ENCODE measurements at places on chromosomes 5 and 9.

GRCh38 chr5:35533156-35533555 lies 84.5 kb upstream of the SPEF2 start:
- no peak for DNase-seq

DNA sequence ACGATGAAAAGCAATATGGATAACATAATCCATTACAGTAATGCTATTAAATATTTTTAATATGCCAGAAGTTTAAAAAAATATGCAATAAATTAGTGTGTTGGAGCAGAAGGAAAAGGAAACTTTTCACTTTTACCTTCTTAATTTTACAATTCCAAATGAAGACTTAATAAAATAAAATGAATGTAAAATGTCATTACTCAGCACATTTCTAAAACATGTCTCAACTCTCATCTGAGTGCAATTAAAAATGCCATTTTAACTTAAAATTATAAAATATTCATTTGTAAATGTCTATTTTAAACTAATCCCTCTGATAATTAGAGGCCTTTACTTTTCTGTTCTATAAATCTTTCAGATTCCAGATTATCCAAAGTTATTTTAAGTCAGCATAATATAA lies 733.4 kb downstream of the DNAH5 start:
- no peak for DNase-seq

DNA sequence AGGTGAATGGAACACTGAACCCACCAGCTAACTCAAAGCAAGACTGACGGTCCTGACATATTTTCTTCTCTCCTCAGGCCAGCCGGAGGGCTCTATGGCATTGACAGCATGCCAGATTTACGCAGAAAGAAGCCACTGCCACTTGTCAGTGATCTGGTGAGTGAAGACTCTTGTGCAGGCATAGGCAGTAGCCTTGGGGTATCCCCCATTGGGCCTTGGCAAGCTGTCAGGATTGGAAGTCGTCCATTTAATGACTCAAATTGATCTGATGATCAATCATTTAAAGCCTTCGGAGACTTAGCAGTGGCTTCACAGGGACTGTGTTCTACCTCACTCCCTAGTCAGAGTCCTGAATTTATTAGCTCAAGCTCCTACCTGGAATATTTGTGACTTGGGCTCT lies 119.7 kb upstream of the RUSC2 start:
- DNase-seq: no peak

DNA sequence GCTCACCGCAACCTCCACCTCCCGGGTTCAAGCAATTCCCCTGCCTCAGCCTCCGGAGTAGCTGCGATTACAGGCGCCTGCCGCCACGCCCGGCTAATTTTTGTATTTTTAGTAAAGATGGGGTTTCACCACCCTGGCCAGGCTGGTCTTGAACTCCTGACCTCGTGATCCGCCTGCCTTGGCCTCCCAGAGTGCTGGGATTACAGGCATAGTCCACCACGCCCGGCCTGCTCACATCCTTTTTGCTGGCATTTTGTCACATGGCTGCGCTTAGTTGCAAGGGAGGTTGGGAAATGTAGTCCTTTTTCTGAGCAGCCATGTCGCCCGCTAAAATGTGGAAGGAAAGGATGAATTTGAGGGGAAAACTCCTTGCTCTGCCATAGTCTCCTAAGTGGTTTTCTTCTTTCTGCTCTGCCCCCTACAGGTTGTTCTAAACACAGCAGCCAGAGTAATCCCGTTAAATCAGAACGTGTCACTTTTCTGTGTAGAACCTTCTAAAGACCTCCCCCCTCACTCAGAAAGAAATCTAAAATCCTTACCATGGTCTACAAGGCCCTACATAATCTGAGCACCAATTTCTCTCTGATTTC lies 57.8 kb upstream of the HSPA9 start:
- no peak for DNase-seq

DNA sequence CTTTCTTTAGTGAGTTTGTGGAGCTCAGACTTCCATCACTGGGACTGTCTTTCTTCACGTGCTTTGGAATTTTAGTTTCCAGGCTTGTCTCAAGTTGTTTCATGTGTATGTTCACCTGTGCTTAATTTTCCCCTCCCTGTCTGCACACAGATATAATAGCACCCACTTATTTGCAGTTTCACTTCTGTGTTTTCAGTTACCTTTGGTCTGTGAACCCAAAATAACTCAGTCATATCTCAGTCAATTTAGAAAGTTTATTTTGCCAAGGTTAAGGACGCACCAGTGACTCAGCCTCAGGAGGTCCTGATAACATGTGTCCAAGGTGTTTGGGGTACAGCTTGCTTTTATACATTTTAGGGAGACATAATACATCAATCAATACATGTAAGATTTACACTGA lies 330.4 kb downstream of the ICE1 start:
- no peak for DNase-seq

DNA sequence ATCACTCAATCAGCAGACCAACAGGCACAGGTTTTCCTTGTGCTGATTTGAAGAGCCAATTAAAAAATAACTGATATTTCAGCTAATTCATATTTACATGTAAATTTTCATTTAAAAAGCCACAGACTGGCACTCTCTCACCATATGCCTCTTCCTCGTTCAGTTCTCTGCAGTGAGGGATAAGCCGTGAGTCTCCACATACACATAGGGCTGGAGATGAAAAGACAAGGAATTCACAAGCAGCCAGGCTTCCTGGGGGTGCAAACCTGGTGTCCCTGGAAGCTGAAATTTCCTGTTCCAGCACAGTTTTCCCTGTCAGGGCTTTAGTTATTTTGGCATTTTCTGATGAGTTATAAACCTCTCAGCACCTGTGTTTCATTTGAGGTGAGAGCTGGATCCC lies 323.9 kb upstream of the PANK3 start:
- no peak for DNase-seq

- DNase-seq: no peak
Observed at GRCh38 chr9:116604251-116604650, 82.9 kb upstream of the TRIM32 start.

DNA sequence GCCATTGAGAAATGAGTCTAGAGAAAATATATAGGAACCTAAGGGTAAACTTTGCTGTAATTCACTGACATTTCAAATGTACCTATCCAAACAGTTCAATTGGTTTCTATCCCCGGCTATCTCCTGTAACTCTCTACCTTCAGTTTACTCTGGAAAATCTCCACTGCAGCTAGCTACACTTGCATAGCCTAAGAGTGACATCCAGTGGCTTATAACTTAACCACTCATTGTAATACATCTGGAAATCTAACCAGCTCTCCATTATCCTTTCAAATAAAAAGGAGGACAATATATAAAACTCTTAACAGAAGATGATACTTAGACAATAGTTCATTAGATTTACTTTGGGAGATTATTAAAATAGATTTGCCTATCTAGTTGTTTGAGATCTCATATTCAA lies 35.3 kb upstream of the SPDL1 start:
- no peak for DNase-seq

GRCh38 chr5:158070859-158071258 lies 211.9 kb upstream of the CLINT1 start:
- no peak for DNase-seq

DNA sequence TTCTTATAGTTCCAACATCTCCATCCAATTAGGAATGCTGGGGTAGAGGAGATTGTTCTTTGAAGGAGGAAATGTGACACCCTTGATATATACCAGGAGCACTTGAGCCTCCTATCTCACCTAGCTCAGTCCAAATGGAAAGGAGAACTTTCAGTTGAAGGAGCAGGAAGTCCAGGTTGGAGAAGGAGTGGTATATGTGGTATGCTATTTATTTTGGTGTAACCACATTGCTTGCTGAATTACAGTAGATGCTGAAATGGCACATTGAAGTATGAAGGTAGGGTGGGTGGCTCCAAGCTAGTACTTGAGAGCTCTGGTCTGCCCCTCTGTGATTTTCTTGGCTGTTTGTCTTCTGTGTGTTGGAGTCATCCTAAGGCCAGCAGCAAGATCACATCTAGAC lies 6.1 kb downstream of the CSNK1G3 start:
- DNase-seq: no peak

GRCh38 chr5:78888580-78889368 lies 96.3 kb downstream of the ARSB start:
- no peak for DNase-seq

All from activated naive CD4-positive, alpha-beta T cell (primary cell).